HS-5 (cell line): ENCODE measurements at places on chromosomes 6 and 20.

GRCh38 chr6:142937986-142938385 is 7.0 kb downstream of the HIVEP2 start:
- no peak for DNase-seq

DNA sequence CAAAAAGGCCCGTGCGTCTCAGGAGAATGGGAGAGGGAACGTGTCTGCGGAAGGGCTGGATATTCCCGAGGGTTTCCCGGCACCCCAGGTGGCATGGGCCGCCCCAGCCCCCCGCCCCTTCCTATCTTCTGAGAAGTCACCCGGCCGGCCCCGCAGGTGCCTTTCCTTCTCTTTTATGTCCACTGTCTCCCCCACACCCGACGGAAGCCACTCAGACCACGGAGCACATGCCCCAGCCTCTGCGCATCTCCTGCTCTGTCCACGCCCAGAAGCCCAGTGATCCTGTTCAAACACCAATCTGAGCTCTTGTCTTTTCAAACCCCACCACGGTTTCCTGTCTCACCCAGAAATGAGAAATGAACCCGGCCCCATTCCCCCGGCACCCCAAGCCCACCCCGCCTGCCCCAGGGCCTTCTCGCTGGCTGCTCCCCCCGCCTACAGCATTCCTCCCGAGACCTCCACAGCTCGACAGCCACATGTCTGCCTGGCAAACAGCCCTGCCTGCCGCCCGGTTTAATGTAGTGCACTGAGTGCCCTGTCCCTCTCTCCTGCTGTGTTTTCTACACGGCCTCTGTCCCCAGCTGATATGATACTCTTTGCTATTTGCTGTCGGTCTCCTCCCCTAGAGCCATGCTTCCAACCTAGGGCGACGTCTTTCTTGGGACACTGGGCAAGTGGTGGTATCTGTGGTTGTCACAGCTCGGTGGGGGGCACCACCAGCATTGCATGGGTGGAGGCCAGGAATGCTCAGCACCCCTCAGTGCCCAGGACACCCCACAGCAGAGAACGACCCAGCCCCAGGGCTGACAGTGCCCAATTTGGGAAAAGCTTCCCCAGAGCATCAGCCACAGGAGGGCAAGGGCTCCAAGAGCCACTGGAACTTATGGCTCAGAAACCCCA is 182.7 kb downstream of the TAF4 start:
- no peak for DNase-seq

DNA sequence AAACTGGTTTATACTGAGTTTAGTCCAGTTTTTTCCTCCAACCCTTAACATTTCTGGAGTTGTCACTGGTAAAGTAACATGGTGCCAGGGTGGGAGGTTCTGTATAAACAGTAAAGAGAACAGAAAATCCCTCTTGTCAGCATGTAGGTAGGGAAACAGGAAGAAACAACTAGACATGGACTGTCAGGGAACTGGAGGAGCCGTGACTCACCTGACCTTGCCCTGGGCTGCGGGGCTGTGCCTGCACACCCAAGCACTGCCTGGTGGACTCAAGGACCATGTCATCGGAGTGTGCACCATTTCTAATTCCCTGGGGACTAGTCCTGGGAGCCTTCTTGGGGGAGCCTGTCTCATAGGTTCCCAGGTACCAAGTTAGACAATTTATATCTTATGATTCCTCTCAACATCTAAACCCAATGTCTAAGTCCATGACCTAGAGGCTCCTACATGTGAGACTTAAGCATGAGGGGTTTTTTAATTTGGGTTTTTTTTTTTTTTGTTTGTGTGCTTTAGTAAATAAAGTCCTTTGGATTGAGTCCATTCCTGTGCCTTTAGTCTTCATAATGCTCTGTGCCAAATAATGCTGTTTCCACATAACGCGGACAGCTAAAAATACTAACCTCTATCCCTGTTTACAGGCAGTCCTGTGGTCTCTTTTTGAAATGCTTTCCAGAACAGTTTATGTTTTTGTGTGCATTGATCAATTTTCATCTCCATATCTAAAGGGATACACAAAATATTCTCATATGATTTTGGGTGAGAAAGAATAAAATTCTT is 136.9 kb upstream of the SUPT3H start:
- no peak for DNase-seq

- DNase-seq, result no peak
Measured at GRCh38 chr6:130128326-130128725, 94.4 kb downstream of the SAMD3 start.

GRCh38 chr6:124741341-124741740 is 220.9 kb upstream of the RNF217 start:
- DNase-seq, result no peak

- no peak for DNase-seq
Measured at GRCh38 chr6:134609716-134610261, 291.9 kb upstream of the SGK1 start.

DNA sequence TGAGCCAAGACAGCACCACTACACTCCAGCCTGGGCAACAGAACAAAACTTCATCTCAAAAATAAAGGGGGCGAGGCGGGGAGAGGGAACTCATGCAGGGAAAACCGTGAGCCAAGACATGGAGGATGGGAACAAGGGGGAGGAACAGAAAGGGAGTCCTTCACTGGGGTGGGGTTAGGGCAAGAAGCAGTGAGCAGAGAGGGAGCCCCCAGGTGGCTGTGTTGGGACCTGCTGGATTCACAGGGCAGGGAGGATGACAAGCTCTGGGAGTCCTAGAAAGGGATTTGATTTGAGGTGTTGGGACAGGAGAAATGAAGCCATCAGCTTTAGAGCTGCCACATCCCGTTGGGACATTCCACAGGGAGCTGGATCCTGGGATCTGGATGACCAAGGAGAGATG is 90.6 kb upstream of the TOP1 start:
- DNase-seq, result no peak

GRCh38 chr6:136547336-136547735 is 2.9 kb downstream of the MAP7 start:
- DNase-seq, result no peak

DNA sequence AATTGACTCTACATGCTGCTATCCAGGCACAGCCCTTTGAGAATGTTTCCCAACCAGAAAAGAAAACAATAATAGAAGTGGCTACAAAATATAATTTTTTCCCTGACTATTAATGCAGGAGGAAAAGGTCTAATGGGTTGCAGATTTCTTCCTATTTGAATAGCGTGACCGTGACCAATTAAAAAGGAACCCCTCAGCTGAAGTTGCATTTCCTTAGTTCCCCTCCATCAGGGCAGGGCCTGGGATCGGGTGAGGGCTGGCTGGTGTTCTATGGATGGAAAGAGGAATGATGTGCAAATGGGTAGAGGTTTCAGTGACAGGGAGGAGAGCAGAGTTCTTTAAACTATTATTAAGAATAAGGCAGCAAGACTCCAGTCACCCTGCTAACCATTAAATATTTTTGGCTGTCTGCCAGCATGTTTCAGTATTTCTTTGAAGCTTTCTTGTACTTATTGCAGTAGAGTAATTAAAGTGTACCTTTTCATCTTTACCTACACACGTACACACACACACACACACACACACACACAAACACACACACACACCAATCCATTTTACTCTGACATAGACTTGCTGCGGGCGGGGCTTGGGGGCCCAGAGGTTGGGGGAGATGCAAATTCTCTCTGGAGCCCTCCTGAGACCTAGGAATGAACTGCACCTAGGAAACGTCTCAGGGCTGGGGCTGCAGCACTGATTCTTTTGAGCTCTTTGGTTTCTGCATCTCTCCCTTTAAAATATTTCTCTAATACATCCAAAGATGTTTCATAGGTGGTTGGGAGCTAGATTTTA is 154.8 kb upstream of the SLC35B3 start:
- DNase-seq, result no peak

GRCh38 chr6:161487694-161488093 is 213.8 kb upstream of the AGPAT4 start:
- no peak for DNase-seq
